ENCODE measurements at places on chromosomes 11 and 22. TPM values are rescaled to one million over a fixed set of nuclear protein-coding genes. Genes with fewer than 3 reads are reported as not detected.
A peak's percentile ranks its signal among the peaks of the same experiment; 100 is the strongest.

DNA sequence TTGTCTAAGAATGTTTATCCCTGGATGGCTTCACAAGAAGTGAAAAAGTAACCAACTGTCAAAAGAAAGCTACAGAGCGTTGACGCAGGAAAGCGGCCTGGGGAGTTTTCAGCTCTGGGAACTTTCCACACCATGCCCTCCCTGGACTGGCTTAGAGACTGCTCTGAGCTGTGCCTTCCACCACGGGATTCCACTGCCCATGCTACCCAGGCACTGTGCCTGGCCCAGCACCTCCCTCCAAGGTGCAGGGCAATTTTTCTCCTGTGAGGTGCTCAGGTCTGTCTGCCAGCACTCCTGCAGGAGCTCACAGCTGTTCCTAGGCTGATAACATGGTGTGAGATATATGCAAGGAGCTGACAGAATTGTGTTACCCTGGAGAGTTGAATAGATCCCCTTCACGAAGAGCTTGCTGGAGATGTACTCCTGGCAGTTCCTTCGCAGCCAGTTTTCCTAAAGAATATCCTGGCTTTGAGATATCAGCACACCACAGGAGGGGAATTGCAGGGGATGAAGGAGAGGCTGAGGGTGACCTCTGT is 258.3 kb upstream of the B3GAT1 start:
- no peaks in the 10 kb centered on the region for H3K4me1 ChIP-seq
- DNase-seq, result no peak
- no peak overlapping the region for H3K4me3 ChIP-seq
- no peak overlapping the region for H3K27ac ChIP-seq
- no peaks in the 10 kb centered on the region for H3K36me3 ChIP-seq

- no peaks in the 10 kb centered on the region for H3K27me3 ChIP-seq
- no peaks in the 10 kb centered on the region for H3K36me3 ChIP-seq
- H3K27ac ChIP-seq, result no peak overlapping the region
- H3K4me1 ChIP-seq, result no peaks in the 10 kb centered on the region
- DNase-seq, result no peak
- H3K4me3 ChIP-seq, result no peak overlapping the region
These were observed 13.0 kb upstream of the CXCR5 start for GRCh38 chr11:118870396-118871343.

GRCh38 chr11:60334005-60334620 is 7.1 kb downstream of the MS4A6E start:
- no peaks in the 10 kb centered on the region for H3K36me3 ChIP-seq
- no peaks in the 10 kb centered on the region for H3K27me3 ChIP-seq

DNA sequence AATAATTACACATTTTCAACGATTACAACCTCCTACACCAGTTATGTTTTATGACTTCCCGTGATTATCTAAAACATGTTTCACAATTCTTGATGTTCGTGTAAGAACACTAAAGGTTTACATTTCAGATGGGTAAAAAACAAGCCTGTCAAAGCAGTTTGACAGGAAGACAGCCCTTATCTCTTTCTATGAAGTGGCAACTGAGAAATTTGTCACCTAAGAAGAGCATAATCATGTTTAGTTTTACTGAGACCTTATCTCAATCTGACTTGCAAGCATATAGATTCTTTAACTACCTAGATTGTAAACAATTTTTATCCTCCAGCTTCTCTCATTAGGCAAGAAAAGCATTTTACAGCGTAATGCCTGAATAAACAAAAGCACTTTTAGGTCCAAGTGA is 218.4 kb upstream of the ZBED5 start:
- H3K4me1 ChIP-seq, result no peaks in the 10 kb centered on the region
- no peak overlapping the region for H3K4me3 ChIP-seq
- H3K27ac ChIP-seq, result no peak overlapping the region
- no peaks in the 10 kb centered on the region for H3K27me3 ChIP-seq
- H3K36me3 ChIP-seq, result no peaks in the 10 kb centered on the region

DNA sequence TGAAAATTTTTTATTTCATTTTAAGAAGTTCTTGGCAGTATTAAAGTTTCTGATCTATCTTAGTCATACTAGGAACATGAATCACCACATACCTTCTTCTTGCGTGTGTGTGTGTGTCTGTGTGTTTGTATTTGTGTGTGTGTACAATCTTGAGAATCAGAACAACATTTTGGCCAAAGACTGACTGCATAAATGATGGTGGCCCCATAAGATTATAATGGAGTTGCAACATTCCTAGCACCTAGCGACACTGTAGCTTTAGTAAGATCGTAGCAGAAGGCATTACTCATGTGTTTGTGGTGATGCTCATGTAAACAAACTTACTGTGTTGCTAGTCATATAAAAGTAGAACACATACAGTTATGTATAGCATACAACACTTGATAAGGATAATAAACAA is 205.4 kb downstream of the FAM76B start:
- H3K36me3 ChIP-seq, result no peaks in the 10 kb centered on the region
- no peaks in the 10 kb centered on the region for H3K27me3 ChIP-seq
- DNase-seq, result no peak
- no peak overlapping the region for H3K27ac ChIP-seq

- no peaks in the 10 kb centered on the region for H3K27me3 ChIP-seq
- H3K4me1 ChIP-seq, result no peaks in the 10 kb centered on the region
- H3K27ac ChIP-seq, result no peak overlapping the region
- no peak overlapping the region for H3K4me3 ChIP-seq
These were observed 7.6 kb downstream of the ARVCF start for GRCh38 chr22:20009018-20009491.

Gene FOLR1
- total RNA-seq, result not detected

Gene ZNRF3
- total RNA-seq, result 13.0 TPM

DNA sequence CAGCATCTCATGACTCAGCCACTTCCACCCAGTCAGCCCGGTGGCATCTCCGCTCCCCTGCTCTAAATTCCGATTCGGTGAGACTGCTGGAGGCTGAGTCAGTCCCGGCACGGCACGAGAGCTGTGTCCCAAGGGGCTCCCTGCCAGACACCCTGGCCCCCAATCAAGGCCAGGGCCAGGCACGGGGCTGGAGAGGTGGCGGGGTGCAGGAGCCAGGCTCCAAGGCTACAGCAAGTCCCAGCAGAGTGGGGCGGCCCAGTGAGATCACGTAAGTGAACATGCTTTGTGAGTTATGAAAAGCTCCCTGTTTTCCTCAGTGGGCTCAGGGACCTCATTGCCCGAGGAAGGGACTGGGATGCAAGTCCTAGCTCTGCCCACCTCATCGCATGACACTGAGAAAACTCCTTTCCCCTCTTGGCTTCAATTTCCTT is 3.0 kb downstream of the C11orf68 start:
- peaks cover 45% of the 10 kb centered on the region for H3K4me1 ChIP-seq
- H3K27ac ChIP-seq, result peak overlapping the region; percentile 64
- H3K27me3 ChIP-seq, result no peaks in the 10 kb centered on the region
- H3K4me3 ChIP-seq, result no peak overlapping the region

DNA sequence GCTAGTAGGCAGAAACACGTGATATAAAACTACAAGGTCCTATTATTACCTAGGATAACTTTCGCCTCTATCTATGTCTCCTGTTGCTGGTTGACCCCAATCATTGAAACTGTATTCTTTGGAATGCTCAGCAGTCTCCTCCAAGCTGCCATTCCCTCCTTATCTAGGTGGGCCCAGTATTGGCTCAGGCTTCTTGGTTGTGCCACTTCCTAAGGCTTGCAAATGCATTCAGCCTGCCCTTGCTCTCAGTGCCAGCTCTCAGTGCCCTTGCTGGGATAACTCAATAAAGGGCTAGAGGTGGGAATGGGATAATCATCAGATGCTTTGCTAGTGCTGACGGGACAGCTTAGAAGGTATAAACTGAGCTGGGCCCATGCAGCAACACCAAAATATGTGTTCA is 13.6 kb downstream of the CD44 start:
- H3K27ac ChIP-seq, result no peak overlapping the region
- no peak for DNase-seq
- peaks cover 7% of the 10 kb centered on the region for H3K27me3 ChIP-seq
- H3K4me1 ChIP-seq, result no peaks in the 10 kb centered on the region
- no peaks in the 10 kb centered on the region for H3K36me3 ChIP-seq

DNA sequence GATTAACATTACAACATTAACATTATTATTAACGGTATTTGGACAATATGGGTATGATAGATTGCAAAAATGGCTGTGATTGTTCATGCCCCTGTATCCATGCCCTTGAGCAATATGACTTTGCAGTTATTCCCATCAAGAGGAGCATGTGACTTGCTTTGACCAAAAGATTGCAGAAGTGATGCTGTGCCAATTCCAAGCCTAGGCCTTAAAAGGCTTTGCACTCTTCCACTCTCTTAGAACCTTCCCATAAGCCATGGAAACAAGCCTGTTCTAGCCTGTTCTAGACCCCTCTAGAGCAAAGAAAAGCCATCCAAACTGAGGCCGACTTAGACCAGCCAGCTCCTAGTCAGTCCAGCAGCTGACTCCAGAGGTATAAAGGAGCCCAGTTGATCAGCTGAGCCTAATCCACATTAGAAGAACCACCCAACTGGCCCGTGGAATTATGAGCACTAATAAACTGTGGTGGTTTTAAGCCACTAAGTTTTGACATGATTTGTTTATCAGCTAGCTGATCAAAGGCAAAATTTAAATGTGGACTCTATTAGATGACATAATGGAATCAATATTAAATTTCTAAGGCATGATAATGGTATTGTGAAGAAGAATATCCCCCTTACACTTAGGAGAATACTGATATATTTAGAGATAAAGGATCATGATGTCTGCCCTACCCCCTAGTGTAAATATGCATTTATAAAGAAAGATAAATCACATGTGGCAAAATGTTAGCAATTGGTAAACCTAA is 28.6 kb downstream of the RAB30 start:
- no peak overlapping the region for H3K4me3 ChIP-seq
- no peak for DNase-seq
- peaks cover 13% of the 10 kb centered on the region for H3K4me1 ChIP-seq
- no peaks in the 10 kb centered on the region for H3K36me3 ChIP-seq
- H3K27ac ChIP-seq, result no peak overlapping the region

DNA sequence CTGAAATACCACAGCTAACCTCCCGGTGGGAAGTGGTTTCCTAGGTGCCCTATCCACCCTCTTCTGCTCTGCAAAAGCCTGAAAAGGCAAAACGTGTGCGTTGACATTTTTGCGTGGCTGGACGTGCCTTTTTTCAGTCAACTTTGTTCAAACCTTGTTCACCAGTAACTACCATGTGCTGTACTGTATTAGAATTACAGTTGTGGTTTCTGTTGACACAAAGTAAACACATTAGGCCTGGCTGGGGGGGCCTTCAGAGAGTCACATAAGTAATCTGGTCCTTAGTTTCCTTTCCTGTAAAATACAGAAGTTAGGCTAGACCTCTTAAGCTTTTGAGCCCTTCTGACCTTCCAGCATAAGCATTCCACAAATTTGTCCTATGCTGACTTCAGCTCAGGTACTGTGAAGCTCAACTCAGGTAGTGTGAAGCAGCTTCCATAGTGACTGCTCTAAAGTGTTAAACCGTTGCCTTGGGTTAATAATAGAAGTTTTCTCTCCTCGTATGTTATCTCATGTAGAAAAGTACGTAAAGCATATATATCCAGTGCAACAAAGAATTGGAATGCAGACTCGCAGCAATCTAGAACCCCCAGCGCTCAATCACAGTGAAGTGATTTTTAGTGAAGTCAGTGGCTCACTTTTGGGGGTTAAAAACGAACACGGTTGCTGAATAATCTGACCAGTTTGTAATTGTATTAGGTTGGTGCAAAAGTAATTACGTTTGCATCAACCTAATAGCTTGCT is 1.8 kb downstream of the EWSR1 start:
- H3K4me3 ChIP-seq, result peak overlapping the region; percentile 81
- peak overlapping the region; percentile 100 for H3K27ac ChIP-seq
- peaks cover 70% of the 10 kb centered on the region for H3K36me3 ChIP-seq
- H3K27me3 ChIP-seq, result no peaks in the 10 kb centered on the region
- no peak for DNase-seq

DNA sequence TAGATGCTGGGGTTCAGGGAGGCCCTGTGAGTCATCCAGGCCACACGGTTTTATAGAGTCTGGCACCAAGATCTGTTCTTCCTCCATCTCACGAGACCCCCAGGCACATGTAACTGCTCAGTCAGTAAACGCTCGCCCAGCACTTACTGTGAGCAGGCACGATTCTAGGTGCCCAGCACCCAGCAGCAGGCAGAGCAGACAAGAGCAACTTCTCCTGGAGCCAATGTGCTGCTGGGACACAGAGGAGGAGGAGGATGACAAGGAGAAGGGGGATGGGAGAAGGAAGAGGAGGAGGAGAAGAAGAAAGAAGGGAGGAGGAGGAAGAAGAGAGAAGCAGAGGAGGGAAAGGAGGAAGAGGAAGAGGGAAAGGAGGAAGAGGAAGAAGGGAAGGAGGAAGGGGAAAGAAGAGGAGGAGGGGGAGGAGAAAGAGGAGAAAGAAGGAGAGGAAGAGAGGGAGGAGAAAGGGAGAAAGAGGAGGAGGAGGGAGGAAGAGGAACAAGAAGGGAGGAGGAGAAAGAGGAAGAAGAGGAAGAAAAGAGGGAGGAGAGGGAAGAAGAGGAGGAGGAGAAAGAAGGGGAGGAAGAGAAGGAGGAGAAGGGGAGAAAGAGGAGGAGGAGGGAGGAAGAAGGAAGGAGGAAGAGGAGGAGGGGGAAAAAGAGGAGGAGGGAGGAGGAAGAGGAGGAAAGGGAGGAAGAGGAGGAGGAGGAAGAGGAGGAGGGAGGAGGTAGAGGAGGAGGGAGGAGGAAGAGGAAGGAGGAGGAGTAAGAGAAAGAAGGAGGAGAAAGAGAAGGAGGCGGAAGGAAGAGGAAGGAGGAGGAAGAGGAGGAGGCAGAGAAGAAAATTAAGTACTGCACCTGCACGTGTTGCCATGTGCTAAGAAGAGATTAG is 77.6 kb upstream of the RTL6 start:
- no peak overlapping the region for H3K4me3 ChIP-seq
- no peaks in the 10 kb centered on the region for H3K4me1 ChIP-seq
- no peaks in the 10 kb centered on the region for H3K36me3 ChIP-seq
- no peak overlapping the region for H3K27ac ChIP-seq
- no peaks in the 10 kb centered on the region for H3K27me3 ChIP-seq

Gene VWA5A
- 12.8 TPM for total RNA-seq

- no peak overlapping the region for H3K4me3 ChIP-seq
- no peaks in the 10 kb centered on the region for H3K27me3 ChIP-seq
- no peak for DNase-seq
- peaks cover 17% of the 10 kb centered on the region for H3K4me1 ChIP-seq
These were observed 3.7 kb downstream of the PHRF1 start for GRCh38 chr11:579830-580601.
